CD4-positive, CD25-positive, alpha-beta regulatory T cell (primary cell): ENCODE measurements at places on chromosomes 4 and X. TPM values are rescaled to one million over a fixed set of nuclear protein-coding genes. Genes with fewer than 3 reads are reported as not detected.

DNA sequence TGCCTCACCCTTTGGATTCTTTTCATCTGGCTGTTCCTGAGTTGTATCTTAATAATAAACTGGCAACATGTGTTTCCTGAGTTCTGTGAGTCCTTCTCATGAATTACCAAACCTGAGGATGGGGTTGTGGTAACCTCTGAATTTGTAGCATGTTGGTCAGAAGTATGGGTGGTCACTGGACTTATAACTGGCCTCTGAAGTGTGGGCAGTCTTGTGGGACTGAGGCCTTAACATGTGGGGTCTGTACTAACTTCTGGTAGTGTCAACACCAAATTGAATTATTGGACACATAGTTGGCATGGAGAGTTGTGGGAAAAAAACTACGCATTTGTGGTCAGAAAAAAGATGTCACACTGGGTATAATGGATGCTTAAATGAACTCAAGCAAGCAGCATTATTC, 45.0 kb upstream of the TNIP3 start:
- no peak for DNase-seq

- DNase-seq: no peak
These were observed 33.7 kb downstream of the IDS start for GRCh38 chrX:149471397-149471796.

TEX13B gene
- not detected for total RNA-seq

- DNase-seq: no peak
These were observed 323 bp downstream of the PDE6B start for GRCh38 chr4:625631-626161.

DNA sequence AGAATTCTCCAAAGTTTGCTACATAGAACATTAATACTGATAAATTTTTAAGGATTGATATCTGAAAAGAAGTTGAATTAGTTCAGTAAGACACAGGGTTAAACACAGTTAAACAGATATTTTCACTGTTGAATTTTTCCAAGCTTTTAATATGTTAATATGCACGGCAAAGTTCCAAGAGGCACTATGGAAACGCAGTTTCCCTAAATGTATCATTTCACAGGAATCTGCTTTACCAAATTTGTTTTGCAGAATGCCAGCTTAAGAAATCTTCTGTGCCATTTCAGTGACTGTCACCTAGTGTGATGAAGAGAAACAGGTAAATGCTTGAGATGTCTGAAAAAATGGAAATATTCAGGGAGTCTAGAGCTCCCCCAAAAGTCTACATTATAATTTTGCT, 395.9 kb upstream of the GRIA3 start:
- DNase-seq: no peak

DNA sequence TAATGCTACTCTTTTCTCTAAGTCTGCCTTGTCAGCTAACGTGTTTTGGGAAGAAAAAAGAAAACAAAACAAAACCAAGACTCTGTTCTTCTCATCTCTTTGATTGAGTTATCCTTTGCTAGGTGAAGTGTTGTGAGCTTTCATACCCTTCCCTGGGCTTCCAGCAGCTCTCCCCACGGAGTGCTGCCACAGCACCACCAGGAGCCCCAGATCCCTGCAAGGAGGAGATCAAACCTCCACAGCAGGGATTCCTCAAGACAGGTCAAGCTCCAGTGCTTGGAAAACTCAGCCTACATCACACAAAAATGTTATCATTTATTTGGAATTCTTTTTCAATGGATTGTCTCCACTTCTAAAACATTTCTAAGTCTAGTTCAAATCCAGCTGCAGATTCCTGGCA, 1981.9 kb upstream of the TENM3 start:
- no peak for DNase-seq

DNA sequence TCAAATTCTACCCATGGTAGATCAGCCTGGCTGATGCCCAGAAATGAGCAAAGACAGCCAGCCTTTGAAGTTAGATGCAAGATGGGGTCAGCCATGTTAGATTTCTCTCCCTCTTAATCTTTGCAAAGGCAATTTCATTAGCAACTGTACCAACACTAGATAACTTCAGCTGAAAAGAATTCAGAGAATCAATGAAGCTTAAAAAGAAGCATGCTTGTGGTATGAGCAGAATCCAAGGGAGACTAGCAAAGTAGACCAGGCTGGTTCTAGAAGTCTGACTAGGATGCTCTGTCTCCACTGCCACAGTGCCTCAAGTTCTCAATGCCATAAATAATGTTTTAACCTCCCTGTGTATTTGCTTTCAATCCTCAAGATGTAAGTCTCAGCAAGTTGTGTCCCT, 247.3 kb downstream of the SLC7A11 start:
- no peak for DNase-seq
